ENCODE measurements at places on chromosomes 7 and 10. TPM values are rescaled to one million over a fixed set of nuclear protein-coding genes. Genes with fewer than 3 reads are reported as not detected.

TDRD1 gene
- 0.64 TPM for total RNA-seq

NEURL1 gene
- total RNA-seq, result under 0.01 TPM

CPA2 gene
- 0.32 TPM for total RNA-seq

EVX1 gene
- total RNA-seq, result not detected

PDK4 gene
- total RNA-seq, result under 0.01 TPM

UBN2 gene
- total RNA-seq, result 6.5 TPM

NUTM2D gene
- total RNA-seq, result 0.43 TPM

GFRA1 gene
- total RNA-seq, result 9.3 TPM

GIMAP6 gene
- total RNA-seq, result not detected

IL2RA gene
- total RNA-seq, result under 0.01 TPM

MUC12 gene
- not detected for total RNA-seq

KIAA1549 gene
- 2.6 TPM for total RNA-seq

CYP3A4 gene
- total RNA-seq, result not detected

NPY gene
- total RNA-seq, result not detected

NPC1L1 gene
- total RNA-seq, result not detected

PLA2G12B gene
- not detected for total RNA-seq

Data from fibroblast of villous mesenchyme (primary cell).